Daoy (cell line): ENCODE measurements at places on chromosomes 3 and 15. TPM values are rescaled to one million over a fixed set of nuclear protein-coding genes. Genes with fewer than 3 reads are reported as not detected.

GRCh38 chr3:112375117-112375516, 42.2 kb downstream of the CD200 start:
- no peak for DNase-seq

DNA sequence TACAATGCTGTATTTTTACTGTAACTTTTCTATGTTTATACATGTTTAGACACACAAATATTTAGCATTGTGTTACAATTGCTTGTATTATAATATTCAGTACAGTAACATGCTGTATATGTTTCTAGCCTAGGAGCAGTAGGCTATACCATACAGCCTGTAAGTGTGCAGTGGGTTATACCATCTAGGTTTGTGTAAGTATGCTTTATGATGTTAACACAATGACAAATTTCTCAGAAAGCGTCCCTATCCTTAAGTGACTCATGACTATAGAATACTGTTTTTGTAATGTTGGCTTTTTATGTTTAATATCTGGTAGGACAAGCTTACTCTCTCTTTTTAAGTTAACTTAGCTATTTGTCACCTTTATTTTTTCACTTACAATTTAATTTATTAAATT, 127.5 kb upstream of the THRB start:
- no peak for DNase-seq

DNA sequence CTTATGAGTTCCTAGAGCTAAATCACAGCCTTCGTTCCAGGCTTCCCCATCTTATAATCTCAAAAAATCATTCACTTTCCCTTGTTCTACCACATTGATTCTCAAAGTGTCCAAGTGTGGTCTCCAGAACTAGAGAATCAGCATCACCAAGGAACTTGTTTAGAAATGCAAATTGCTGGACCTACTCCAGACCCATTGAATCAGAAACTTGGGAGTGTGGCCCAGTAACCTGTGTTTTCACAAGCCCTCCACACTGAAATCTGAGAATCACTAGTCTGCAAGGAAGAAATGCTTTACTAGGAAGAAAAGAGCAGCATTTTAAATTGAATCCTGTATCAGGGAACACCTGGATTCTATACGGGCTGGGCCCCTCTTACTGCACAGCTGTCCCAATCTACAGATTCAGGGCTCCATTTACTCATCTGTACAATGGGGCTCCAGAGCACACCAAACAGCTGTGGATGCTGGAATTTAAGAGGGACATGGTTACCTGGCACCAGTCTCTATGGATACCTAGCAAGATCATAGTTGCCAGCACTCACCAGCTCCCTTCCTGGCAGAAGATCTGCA, 3.9 kb downstream of the MEGF11 start:
- no peak for DNase-seq

The AHSG gene
- total RNA-seq = not detected in 2 replicates
